G401 (cell line): ENCODE measurements at places on chromosomes 4 and X. TPM values are rescaled to one million over a fixed set of nuclear protein-coding genes. Genes with fewer than 3 reads are reported as not detected.

Gene FHIP1A
- total RNA-seq: 4.6 and 5.2 TPM in 2 replicates

Gene SOD3
- total RNA-seq: not detected in 2 replicates

Gene TBC1D9
- total RNA-seq: 4.7 and 9.4 TPM in 2 replicates

Gene STATH
- not detected in 2 replicates for total RNA-seq

Gene F11
- total RNA-seq: not detected in 2 replicates

Gene GLUD2
- total RNA-seq: 1.4 and 1.7 TPM in 2 replicates

Gene MTNR1A
- not detected in 2 replicates for total RNA-seq

Gene SMIM31
- not detected in 2 replicates for total RNA-seq

Gene PAGE5
- total RNA-seq: not detected in 2 replicates

Gene DGKK
- 0.10 TPM in 1 of 2 replicates, not detected in the other for total RNA-seq

Gene TSPAN7
- not detected in 2 replicates for total RNA-seq

Gene DCAF16
- 33.5 and 37.7 TPM in 2 replicates for total RNA-seq
